Uterine smooth muscle cell (primary cell): ENCODE measurements at places on chromosomes 6 and 20. TPM values are rescaled to one million over a fixed set of nuclear protein-coding genes. Genes with fewer than 3 reads are reported as not detected.

The SPTLC3 gene
- 3.0 and 4.0 TPM in 2 replicates for total RNA-seq

The SLC24A3 gene
- total RNA-seq = 0.25 TPM in 1 of 2 replicates, not detected in the other

The CBLN4 gene
- total RNA-seq = not detected in 2 replicates

The ETV7 gene
- 0.12 and 0.22 TPM in 2 replicates for total RNA-seq
